ENCODE measurements at places on chromosomes 11 and 22.

- DNase-seq: no peak
Measured at GRCh38 chr22:28043266-28043665, 124.2 kb upstream of the PITPNB start.

DNA sequence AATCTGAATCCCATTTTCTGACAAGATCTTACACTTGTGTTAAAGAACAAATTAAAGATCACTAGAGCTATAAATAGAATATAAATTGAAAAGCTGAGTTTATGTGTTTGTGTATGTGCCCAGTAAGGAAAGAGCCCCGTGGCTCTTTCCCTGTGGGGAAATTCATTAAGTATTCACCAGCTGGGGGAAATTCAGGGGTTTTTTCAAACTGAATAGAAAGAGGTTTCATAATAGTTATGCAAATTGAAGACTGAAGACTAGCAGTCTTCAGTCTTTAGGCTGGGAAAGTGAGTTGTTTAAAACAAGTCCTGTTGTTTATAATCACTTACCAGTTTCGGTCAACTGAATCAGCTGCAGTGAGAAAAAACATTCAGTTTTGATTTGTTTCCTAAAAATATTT, 11.3 kb upstream of the MS4A7 start:
- no peak for DNase-seq

- peak; percentile 46 for DNase-seq
Measured at GRCh38 chr11:62340269-62340901, 3.1 kb downstream of the ASRGL1 start.

GRCh38 chr11:6604081-6604626, 580 bp downstream of the ILK start:
- peak; percentile 55 for DNase-seq

DNA sequence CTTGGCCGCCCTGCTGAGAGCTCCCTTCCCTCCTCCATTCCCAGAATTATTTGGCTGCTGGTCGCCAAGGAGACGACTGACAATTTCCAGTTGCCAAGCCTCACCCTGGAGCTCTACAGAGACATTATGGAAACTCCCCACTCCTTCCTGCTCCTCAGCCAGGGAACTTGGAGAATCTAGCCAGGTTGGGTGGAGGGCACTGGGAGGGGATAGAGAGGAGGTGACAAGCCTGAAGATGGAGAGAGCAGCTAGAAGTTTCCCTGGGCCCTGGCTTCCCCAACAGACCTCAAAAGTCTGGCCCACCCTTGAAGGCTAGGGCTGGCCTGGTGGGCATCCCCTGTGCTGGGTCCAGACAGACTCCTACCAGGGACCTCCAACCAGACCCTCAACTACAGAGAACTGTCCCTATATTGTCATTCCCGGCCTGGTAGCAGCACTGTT, 6.7 kb upstream of the VSIG10L2 start:
- no peak for DNase-seq

- DNase-seq: peak; percentile 97
Measured at GRCh38 chr22:45450921-45451651, 37.6 kb downstream of the RIBC2 start.
